RKO (cell line): ENCODE measurements at places on chromosomes 2 and 18.
A peak's percentile ranks its signal among the peaks of the same experiment; 100 is the strongest.

GRCh38 chr2:158724803-158725381 is 70.2 kb upstream of the DAPL1 start:
- peak; percentile 13 for DNase-seq

GRCh38 chr2:207044379-207045362 is 105.4 kb downstream of the CPO start:
- DNase-seq, result no peak

GRCh38 chr18:63199743-63200241 is 119.8 kb downstream of the BCL2 start:
- no peak for DNase-seq

- no peak for DNase-seq
Measured at GRCh38 chr2:167510071-167510759, 621.9 kb downstream of the XIRP2 start.

GRCh38 chr2:85191157-85191556 is 58.0 kb downstream of the TCF7L1 start:
- DNase-seq, result no peak

DNA sequence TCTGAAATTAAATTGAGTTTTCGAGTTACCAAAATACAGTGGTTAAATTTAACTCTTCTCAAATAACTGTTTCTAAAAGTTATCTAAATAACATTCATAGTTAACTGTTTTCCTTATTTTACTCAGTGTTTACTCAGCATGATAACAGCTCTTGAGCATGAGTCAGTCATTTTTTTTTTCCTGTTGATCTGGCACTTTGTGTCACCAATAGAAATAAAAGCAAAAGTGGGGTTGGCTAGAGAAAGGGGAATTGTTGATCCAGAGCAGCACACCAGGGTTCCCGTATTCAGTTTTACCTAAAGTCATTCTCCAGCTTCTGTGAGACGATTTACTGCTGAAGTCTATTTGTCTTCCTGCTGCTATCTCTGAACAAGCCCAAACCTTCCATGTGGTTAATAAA is 851.6 kb downstream of the DCC start:
- DNase-seq, result no peak

DNA sequence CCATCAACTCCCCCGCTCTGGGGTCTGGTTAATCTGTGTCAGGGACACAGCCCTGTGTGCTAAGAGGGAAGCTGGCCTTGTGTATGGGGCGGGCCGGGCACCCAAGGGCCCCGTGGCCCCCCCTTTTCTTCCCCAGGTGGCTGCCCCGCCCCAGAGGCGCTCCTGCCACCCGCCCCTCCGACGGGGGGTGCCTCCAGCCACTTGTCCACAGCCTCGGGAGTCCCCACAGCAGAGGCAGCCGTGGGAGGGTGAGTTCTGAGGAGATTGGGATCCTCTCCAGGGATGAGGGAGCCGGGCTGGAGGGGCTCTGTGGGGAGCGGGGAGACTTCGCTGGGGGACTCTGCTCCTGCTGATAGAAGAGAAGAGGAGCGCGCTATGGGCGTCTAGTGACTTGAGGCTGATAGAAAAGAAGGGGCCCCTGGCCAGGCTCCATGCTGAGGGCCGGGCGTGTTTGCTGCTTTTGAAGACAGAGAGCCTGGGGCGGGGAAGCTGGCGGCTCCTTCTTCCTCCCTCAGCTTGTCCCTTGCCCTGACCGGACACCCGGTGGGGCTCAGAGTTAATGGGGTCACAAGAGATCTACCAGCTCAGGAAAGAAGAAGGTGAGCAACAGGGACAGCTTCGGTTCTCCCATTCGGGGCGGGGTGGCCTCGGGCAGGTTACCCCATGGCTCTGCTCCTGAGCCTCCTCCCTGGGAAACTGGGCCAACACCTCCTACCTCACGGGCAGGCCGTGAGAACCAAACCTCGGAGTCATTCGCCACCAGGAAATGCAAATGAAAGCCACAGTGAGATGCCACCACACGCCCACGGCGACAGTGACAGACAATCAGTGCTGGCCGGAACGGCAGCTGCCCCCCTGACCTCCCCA is 89.4 kb upstream of the TAF1B start:
- DNase-seq, result no peak

- no peak for DNase-seq
Measured at GRCh38 chr2:145939949-145940348, 1420.0 kb upstream of the ZEB2 start.

DNA sequence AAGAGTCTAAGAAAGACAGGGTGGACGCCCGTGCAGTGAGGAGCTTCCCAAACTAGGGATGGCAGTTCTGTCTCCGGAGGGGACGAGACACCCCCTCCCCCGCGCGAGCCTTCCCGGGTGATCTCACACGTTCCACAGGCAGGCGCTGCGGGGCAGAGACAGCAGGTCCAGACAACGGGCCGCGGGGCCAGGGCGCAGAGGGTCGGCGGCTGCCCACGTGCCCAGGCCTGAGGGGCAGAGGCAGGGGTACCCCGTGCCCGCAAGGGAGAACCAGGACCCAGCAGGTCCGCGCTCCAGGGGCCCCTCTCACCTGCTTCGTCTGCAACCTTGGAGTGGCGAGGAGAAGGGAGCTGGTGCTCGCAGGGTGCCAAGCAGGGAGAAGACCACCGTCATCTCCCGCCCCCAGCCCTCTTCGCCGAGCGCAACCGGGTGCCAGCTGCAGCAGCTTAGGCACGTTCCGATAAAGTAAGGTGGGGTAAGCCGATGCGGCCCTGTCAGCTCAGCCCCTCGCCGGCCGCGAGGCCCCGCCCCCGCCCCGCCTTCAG is at the start of gene GPR155:
TSS of gene GPR155 (minus strand) at position 467 of the 545 bp plus-strand sequence. CDS start 5,073 bp downstream, outside the sequence.
- peak; percentile 65 for DNase-seq

DNA sequence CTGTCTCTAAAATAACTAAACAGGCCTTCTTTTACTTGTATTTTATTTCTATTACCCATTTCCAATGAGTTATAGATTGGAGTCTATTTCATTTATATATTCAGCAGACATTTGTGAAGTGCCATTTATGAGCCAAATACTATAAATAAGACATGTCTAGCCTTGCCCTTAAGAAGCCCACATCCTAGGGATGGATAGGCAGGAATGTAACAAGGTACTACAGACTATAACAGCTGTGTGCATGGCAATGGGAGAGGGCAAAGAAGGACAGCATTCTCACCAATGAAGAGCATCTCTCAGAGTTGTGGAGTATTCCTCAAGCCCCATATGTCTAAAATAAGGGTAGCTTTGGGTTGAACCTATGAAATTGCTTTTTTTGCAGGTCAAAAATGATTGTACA is 161.9 kb upstream of the RASGRP3 start:
- no peak for DNase-seq

GRCh38 chr2:63780518-63781155 is 61.1 kb upstream of the UGP2 start:
- DNase-seq, result no peak

DNA sequence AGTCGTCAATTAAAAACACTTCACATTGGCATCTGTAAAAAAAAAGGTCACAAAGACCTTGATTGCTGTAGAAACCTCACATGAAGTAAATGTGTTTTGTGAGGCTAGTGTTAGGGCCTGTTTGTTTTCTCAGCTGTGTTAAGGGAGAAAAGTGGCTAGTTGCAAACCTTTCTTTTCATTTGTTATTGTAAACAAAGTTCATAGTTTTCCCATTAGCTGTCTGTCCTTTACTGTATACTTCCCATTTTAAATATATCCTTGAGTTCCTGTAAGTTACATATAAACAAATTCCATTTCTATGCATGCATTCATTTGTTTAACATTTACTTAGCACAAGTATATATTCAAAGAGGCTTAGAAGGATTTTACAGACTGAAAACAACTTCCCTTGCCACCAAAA is 1250.2 kb downstream of the LRP1B start:
- no peak for DNase-seq

- DNase-seq, result no peak
Measured at GRCh38 chr2:121293450-121294325, 8.7 kb upstream of the TFCP2L1 start.

DNA sequence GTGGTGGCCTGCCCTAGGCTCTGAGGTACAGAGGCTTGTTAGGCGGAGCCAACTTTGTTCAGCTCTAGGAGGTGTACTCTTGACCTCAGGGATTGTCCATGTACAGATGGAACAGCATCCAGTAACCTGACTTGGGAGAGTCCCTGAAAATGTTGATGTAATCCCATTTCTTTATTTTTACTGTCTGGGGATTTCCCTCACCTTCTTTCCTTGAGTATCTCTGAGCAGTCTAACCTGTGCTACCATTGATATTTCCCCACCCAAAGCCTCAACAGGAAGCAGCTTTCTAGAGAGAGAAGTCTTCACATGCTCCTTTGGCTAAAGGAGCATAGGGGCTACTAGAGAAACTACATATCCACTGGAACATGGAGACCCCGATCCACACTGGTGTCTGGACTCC is 10.4 kb downstream of the IL36A start:
- DNase-seq, result no peak

DNA sequence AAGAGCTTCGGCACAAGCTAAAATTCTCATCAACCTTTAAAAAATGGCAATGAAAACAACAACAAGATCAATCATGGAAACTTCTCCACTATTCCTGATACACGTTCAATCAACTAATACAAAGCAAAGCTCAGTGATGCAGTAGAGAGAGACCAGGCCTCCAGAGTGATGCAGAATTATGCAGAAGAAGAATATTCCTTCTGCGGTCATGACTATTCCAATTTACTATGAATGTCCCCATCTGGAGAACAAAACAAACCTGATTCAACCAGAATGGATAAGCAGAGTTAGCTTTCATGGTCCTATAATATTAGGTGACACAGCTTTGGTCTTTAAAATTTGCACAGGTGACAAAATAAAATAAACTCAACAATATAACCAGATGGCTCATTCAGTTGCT is 12.5 kb upstream of the MBOAT2 start:
- DNase-seq, result no peak

GRCh38 chr18:49055754-49056172 is 105.0 kb upstream of the SMAD7 start:
- peak; percentile 47 for DNase-seq

- DNase-seq, result no peak
Measured at GRCh38 chr2:201618744-201619662, 24.3 kb downstream of the TMEM237 start.

- no peak for DNase-seq
Measured at GRCh38 chr2:126916744-126917143, 18.1 kb downstream of the TEX51 start.

DNA sequence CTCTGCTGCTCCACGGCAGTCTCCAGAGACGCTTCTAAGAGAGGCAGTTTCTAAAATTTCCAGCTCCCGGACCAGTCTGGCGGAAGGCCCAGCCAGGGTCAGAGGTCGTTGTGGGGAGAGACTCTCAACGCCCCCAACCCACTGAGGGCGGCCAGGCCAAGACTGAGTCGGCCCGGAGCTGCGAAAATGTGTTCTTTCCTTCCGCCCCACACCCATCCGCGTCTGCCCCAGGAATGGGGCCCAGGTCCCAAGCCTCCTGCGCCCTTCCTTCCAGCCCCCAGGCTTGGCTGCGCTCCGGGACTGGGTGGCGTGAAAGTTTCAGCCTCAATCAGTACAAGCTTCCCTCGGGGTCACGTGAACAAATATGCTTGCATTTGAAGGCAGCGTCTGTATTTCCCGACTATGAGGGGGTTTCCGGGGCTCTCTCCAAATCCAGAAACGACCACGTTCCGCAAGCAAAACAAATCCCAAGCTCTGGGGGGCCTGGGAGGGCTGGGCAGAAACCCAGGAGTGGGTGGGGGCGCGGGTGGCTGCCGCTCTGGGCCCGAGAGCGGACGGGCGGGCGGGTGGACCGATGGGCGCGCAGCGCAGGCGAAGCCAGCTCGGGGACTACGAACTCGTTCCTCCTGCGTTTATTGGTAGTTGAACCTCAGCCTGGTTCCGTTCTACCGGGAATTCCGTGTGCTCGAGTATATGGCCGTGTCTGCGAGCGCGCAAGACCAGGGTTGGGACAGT is 3.3 kb downstream of the HOXD3 start:
- no peak for DNase-seq

DNA sequence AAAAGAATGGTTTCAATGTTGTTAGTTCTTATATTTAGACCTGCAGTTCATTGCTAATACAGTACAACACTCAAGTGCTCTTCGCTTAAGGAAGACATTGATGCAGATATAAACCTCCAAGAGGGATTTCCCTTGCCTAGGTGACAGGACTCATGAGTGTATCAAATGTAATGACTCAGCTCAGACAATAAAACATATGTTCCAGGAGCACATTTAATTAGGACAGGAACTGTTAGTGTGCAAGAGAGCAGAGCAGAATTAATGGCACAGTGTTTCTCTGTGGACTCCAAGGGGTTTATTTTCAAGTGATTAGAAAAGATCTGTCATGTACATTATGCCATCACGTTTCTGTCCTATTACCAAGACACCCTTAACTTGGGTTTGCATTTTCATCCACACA is 375.0 kb downstream of the LRRTM4 start:
- DNase-seq, result no peak

DNA sequence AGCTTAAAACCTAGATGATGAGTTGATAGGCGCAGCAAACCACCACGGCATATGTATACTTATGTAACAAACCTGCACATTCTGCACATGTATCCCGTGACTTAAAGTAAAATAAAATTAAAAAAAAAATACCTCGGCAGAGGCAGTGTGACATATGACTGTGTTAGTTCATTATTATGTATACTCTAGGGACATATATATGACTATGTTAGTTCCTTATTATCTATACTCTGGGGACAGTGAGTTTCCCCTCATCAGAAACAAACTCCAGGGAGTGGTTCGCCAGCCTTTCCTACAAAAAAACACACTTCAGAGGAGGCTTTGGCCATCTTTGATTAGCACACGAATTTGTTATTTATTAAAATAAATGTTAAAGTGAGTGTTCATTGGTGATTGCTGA is 209.5 kb downstream of the PIEZO2 start:
- no peak for DNase-seq

GRCh38 chr18:51952844-51953243 is 387.2 kb upstream of the DCC start:
- DNase-seq, result no peak

GRCh38 chr2:9497017-9497416 is 22.7 kb downstream of the IAH1 start:
- no peak for DNase-seq

DNA sequence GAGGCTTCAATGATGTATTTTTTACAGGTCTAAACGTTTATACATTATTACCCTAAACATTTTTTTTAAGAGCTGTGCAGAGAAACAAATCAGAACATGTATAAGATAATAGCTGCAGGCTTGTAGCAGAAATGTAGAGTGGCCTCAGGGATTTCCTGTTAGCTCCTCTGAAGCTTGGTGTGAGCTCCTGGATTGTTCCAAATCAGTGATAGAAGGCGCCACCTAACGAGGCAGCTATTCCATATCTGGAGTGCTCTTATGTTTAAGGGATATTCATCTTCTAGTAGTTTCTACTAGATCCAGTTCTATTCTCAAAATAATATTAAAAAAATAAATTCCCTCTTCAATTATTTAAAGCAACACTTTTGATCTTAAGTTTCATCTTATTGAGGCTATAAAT is 93.1 kb downstream of the LRP1B start:
- no peak for DNase-seq

- DNase-seq, result no peak
Measured at GRCh38 chr18:77366067-77366719, 116.5 kb downstream of the GALR1 start.

GRCh38 chr2:58633613-58634365 is 392.7 kb upstream of the FANCL start:
- peak; percentile 39 for DNase-seq
